ENCODE measurements at places on chromosomes 2 and 18. TPM values are rescaled to one million over a fixed set of nuclear protein-coding genes. Genes with fewer than 3 reads are reported as not detected.

Gene MLPH
- 14.2 TPM for total RNA-seq

Gene CHRNA1
- 0.10 TPM for total RNA-seq

Gene KCNJ3
- total RNA-seq, result not detected

Gene NTSR2
- not detected for total RNA-seq

Gene CD207
- not detected for total RNA-seq

Gene CACNB4
- 10.8 TPM for total RNA-seq

Gene DLGAP1
- 0.53 TPM for total RNA-seq

Gene ATP6V1C2
- total RNA-seq, result not detected

Gene FN1
- 31,457 TPM for total RNA-seq

Data from smooth muscle cell of the pulmonary artery (primary cell).